Fibroblast of gingiva (primary cell): ENCODE measurements at places on chromosomes 16 and 17.

DNA sequence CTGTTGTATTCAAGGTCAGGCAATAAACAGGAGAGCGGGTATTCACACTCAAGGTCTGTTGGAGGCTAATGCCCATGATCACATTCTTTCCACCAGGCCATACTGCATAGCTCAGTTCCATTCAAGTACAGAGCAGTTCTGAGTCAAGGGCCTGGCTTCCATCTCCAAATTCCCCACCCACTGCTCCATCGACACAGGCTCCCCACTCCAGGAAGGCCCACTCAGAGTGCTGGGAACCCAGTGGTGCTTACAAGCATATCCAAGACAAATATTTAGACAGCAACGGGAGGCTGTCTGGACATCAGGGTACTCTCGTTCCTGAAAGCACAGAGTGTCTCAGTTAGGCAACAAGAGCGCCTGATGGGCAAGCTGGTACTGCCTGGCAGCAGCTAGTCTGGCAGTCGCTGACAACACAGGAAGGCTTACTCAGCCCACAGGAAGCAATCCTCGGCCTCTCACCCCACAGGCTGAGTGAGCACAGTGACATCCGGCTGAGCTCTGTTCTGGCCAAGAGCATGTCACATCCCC lies 40.9 kb downstream of the RFFL start:
- peak; percentile 96 for DNase-seq

DNA sequence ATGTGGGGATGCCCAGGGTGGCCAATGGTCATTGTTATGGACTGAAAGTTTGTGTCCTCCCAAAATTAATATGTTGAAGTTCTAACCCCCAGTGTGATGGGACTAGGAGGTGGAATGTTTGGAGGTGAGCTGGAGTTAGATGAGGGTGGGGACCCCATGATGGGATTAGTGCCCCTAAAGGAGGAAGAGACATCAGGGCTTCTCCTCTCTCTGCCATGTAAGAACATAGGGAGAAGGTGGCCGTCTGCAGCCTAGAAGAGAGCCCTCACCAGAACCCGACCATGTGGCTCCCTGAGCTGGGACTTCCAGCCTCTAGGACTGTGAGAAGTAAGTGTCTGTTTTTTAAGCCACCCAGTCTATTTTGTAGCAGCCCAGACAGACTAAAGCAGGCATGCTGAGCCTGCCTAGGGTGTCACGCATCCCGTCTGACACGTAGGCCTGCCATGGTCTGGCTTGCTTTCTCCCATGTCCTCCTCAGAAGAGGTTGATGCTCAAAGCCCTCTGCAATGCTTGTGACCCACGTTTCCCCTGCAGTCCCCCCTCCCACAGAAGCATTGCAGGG lies 4.0 kb upstream of the PRPSAP1 start:
- no peak for DNase-seq

DNA sequence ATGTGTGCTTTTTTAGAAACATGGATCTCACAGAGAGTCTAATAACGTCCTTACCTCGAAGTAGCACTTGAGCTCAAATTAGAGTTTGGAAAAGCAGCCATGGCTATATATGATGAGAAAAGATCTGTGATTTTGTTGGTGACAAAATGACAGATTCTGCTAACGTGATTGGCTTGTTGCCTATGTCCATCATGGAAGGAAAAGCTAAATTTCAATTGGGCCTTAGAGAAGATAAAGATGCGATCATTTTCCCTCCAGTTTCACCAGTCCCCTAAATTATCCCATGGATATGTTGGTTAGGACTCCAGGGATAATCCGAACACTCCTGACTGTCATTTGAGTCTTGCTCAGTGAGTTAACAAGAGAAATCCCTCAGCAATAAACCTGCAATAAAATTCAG lies 175.8 kb downstream of the C16orf95 start:
- DNase-seq: no peak

- no peak for DNase-seq
Measured at GRCh38 chr16:47150067-47150466, 6.3 kb upstream of the NETO2 start.

GRCh38 chr17:27327871-27328270 lies 34.0 kb downstream of the WSB1 start:
- DNase-seq: no peak

GRCh38 chr17:81461607-81462500 lies 50.7 kb downstream of the ACTG1 start:
- DNase-seq: no peak

- no peak for DNase-seq
Measured at GRCh38 chr17:8887834-8888703, 20.6 kb upstream of the PIK3R6 start.

DNA sequence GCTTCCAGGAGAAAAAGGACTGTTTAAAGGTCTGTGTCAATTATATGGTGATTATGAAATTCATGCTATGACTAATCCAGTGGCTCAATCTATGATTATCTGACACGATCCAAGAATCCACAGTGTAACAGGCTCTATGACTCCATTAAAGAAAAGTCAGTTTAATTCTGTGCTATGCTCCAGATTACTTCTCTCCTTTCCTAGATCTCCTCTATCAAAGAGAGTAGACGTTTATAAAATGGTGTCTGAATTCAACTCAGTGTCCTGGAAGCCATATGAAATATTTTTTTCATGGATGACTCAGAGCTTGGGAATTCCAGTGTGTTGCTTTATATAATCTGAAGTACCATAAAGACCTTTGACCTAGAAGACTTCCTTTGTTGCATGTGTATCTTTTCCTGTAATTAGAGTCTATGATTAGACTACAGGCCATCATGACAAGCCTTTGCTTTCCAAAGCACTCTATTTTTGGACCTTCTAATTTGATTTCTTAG lies 27.0 kb upstream of the NF1 start:
- DNase-seq: peak; percentile 79

GRCh38 chr16:50259334-50260205 lies 6.8 kb upstream of the ADCY7 start:
- peak; percentile 60 for DNase-seq

GRCh38 chr17:63095879-63096278 lies 129.8 kb downstream of the TANC2 start:
- DNase-seq: no peak

DNA sequence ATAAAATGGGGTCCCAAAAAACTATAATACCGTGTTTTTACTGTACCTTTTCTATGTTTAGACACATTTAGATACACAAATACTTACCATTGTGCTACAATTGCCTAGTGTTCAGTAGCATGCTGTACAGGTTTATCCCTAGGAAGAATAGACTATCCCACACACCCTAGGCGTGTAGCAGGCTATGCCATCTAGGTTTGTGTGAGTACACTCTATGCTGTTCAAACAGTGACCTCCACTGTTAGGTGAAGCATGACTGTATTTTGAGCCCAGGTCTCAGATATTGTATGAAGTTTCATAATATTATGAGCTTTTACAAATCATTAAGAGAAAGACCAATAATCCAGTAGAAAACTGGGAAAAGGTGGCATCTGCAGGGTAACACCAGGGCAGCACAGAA lies 23.6 kb downstream of the MILR1 start:
- no peak for DNase-seq

- DNase-seq: peak; percentile 79
Measured at GRCh38 chr17:60601447-60602384, 1.7 kb downstream of the PPM1D start.

DNA sequence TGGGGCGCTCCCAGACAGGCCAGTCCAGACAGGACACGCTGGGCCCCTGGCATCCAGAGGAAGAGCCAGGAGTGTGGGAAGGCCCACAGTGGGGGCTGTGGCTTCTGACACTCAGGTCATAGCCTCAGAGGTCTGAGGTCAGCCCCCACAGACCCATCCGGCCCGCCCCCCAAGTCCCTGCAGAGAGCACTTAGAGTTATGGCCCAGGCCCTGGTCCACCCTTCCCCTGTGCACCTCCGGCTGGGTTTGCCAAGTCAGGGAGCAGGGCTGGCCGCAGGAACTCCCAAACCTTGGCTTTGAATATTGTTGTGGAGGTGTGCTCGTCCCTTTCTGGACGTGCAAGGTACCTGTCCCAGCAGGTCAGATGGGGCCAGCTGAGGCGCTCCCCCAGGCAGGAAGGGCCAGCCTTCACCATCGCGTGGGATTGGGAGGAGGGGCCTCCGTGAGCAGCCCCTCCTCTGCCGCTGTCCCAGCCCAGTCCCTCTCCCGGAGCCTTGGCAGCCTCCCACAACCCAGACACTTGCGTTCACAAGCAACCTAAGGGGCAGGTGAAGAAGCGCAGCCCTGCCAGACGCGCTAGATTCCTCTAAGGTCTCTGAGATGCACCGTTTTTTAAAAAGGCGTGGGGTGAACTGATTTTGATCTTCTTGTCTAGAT lies 74.6 kb downstream of the SOCS1 start:
- no peak for DNase-seq

DNA sequence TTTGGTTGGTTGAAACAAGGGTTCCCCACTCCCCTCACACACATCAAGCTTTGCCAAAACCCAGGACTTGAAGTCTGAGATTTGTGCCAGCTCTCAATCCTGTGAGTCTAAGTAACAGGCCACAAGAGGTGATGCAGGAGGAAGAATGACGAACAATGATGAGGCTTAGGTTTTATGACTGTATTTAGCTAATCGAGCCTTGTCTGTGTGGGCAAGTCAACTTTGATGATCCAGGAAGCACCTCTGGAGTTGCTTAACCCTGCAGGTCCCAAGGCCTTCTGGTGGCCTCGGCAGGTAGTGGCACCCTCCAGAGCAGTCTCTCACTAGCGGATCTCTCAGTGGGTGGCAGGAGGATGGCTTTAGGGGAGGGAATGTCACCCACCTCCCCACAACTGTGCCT lies 28.7 kb downstream of the CDK5RAP3 start:
- DNase-seq: no peak

DNA sequence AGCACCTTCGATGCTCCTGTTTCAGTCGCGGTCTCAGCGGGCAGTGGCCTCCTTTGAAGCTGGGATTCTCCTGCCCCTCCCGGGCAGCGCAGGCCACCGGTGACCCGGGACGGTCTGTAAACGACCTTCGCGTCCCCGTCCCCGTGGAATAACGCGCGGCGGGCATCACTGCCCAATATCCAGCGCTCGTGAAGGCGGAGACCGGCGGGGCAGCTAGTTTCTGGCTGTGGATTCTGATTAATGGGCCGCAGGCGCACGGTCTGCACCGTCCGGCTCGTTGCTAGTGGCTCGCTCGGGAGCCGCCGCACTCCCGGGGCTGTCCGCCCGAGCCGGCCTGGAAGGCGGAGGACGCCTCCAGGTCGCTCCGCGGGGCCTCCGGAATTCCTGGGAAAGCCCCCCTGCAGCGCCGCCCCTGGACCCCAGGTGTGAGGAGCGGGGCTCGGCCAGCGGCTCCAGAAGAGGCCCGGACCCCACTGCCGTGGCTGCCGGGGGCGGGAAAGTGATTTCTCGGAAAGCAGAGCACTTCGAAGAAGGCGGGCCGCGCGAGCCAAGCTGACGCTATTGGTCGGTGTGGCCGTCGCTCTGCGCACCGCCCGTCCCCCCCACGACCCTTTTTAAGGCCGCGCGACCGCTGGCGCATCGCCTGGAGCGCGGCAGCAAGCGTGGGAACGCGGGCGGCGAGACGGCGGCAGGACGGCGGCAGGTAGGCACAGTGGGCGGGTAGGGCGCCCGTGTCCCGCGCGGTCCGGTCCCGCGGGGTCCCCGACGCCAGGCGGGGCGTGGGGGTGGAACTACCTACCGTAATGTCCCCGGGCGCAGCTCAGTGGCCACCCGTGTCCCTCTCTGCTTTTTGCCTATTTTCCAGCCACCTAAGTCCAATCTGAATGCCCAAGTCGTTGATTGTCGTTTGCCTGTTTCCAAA lies at the start of gene IRF8:
TSS of gene IRF8 (plus strand) at position 642 of the 922 bp plus-strand sequence. CDS start 3,854 bp downstream, outside the sequence.
- no peak for DNase-seq

GRCh38 chr16:9874219-9874618 lies 308.0 kb downstream of the GRIN2A start:
- DNase-seq: no peak

DNA sequence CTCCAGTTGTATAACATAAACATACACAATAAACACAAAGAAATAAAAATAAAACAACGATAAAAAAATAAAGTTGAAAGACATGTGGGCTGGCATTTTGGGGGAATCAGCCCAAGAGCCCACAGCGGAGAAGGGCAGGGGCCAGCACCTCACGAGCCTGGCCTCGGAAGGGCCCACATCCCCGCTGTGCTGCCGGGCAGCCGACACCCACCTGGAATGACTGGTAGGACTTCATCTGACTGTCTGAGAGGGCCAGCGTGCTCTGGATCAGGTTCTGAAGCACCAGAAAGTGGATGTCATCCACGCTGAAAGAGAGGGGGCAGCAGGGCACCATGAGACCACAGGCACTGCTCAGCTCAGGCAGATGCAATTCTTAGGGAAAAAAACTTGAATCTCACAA lies 73.5 kb downstream of the GTF3C1 start:
- no peak for DNase-seq
